ENCODE measurements at places on chromosomes 5 and 9.

DNA sequence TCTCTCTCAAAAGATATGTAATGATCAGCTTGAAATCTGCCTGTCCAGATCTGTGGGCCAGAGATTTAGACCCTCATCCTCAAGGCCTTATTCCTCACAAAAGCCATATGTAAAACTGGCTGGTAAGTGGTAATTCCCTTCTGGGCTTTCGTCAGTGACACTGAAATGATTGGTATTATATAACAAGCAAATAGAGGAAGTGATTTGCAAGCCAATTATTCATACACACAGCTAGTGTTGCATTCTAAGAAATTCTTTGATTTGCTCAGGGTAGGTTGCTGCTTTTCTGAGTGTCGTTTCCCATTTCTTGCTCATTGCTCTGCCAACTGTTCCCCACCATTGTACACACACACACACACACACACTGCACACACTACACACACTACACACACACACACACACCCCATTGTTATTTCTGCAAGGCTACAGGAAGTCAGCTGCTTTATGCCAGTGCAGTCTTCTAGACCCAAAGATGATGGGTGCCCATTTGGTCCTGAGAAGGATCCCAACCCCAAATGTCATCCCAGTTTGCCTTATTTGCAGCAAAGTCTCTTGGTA is 76.8 kb downstream of the PRLR start:
- H3K27me3 ChIP-seq = no peaks in the 10 kb centered on the region
- no peak overlapping the region for H3K27ac ChIP-seq
- DNase-seq = no peak
- no peak overlapping the region for H3K4me3 ChIP-seq
- no peaks in the 10 kb centered on the region for H3K4me1 ChIP-seq

GRCh38 chr9:77956555-77956954 is 75.1 kb downstream of the GNAQ start:
- no peak for DNase-seq
- H3K27ac ChIP-seq = no peak overlapping the region
- no peaks in the 10 kb centered on the region for H3K36me3 ChIP-seq
- peaks cover 2% of the 10 kb centered on the region for H3K27me3 ChIP-seq
- H3K4me3 ChIP-seq = no peak overlapping the region

DNA sequence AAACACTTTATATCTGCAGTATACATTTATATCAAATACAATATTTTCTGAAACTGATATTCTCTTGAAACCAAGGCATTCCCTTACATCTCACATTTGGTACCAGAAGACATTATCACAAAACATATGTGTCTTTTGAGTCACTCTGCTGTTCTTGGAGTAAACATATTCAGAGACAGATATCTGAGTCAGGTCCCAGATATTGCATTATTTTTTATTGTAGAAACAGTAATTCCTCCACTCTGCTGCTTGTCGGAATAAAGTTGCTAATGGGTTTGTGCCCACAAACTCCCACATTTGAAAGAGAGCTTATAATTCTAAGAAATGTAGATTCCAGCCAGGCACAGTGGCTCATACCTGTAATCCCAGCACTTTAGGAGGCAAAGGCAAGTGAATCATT is 261.1 kb upstream of the DAPK1 start:
- no peak overlapping the region for H3K27ac ChIP-seq
- peaks cover 3% of the 10 kb centered on the region for H3K4me1 ChIP-seq
- peaks cover 4% of the 10 kb centered on the region for H3K36me3 ChIP-seq
- H3K4me3 ChIP-seq = no peak overlapping the region

DNA sequence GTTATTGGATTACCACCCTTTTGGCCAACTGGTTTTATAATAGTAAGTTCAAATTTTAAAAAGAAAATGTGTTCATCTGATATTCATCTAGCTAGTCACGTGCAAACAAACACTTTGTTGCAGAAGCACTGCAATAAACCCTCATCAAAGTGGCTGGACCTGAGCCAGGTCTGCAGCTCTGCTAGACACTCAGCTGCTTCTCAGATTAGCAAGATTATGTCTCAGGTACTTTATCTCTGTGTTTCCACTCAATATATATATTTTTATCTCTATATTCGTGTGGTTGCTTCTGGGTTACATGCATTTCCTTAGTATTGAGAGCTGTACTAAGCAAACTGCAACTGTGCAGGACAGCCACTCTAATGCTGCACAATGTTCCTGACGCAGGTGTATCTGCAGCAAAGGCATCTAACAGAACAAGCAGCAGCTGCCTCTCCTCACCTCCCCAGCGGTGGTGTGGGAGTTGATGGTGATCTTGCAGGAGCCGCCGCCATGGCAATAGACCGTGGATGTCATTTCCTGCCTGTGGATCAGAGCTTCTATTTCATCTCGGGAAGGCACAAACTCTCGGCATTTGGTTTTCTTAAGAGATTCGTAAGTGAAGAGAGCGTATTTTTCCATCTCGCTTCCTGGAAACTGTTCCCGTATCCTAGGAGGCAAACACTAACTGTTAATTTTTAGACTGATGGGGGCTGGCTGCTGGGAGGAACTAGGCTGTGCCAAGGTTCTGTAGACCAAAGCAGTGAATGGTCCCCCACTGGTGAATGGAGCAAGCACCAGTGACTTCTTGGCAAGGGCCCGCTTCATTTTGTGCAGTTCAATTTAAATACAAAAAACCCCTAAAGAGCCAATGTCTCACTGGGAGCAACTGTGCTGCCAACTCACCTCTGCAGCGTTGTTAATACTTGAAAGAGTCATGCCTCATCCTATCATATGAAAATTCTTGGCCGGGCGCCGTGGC is 56.7 kb upstream of the RETREG1 start:
- H3K4me3 ChIP-seq = no peak overlapping the region
- no peak overlapping the region for H3K27ac ChIP-seq
- peaks cover 3% of the 10 kb centered on the region for H3K27me3 ChIP-seq
- no peak for DNase-seq
- H3K4me1 ChIP-seq = no peaks in the 10 kb centered on the region
- peaks cover 4% of the 10 kb centered on the region for H3K36me3 ChIP-seq

DNA sequence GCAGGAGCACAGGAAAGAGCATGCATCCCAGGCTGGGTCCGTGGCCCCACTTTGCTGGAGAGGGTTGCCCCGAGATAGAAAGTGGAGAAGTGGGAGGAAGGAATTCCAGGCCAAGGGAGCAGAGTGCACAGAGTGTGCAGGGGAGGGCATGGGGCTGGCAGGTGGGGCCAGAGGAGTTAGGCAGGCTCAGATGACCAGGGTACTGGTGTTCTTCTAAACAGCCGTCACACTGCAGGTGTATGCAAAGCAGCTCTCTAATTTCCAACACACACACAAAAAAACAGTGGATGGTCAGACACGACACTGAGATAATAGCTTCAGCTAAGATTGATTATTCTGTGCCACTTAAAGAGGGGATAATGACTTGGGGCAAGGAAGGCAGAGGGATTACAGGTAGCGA is 212.2 kb downstream of the MTRR start:
- no peaks in the 10 kb centered on the region for H3K4me1 ChIP-seq
- H3K27ac ChIP-seq = no peak overlapping the region
- H3K27me3 ChIP-seq = peaks cover 2% of the 10 kb centered on the region
- H3K4me3 ChIP-seq = no peak overlapping the region
- no peak for DNase-seq
- no peaks in the 10 kb centered on the region for H3K36me3 ChIP-seq

- DNase-seq = peak; percentile 38
- H3K27ac ChIP-seq = no peak overlapping the region
- peaks cover 5% of the 10 kb centered on the region for H3K36me3 ChIP-seq
- H3K27me3 ChIP-seq = no peaks in the 10 kb centered on the region
- H3K4me1 ChIP-seq = peaks cover 27% of the 10 kb centered on the region
- no peak overlapping the region for H3K4me3 ChIP-seq
These were observed 37.9 kb upstream of the GABRP start for GRCh38 chr5:170745481-170746071.

- peaks cover 2% of the 10 kb centered on the region for H3K27me3 ChIP-seq
- no peak for DNase-seq
- H3K36me3 ChIP-seq = no peaks in the 10 kb centered on the region
- H3K4me1 ChIP-seq = peaks cover 48% of the 10 kb centered on the region
- peak overlapping the region; percentile 67 for H3K27ac ChIP-seq
These were observed 227.3 kb downstream of the DCP2 start for GRCh38 chr5:113203916-113204315.
